GDM1 (cell line): ENCODE measurements at places on chromosomes 11 and 22.

- DNase-seq: no peak
Measured at GRCh38 chr11:2462986-2463765, 18.4 kb downstream of the KCNQ1 start.

GRCh38 chr22:27130906-27131305 is 473.5 kb downstream of the MIAT start:
- DNase-seq: no peak

- no peak for DNase-seq
Measured at GRCh38 chr11:104490182-104490581, 326.2 kb upstream of the PDGFD start.

DNA sequence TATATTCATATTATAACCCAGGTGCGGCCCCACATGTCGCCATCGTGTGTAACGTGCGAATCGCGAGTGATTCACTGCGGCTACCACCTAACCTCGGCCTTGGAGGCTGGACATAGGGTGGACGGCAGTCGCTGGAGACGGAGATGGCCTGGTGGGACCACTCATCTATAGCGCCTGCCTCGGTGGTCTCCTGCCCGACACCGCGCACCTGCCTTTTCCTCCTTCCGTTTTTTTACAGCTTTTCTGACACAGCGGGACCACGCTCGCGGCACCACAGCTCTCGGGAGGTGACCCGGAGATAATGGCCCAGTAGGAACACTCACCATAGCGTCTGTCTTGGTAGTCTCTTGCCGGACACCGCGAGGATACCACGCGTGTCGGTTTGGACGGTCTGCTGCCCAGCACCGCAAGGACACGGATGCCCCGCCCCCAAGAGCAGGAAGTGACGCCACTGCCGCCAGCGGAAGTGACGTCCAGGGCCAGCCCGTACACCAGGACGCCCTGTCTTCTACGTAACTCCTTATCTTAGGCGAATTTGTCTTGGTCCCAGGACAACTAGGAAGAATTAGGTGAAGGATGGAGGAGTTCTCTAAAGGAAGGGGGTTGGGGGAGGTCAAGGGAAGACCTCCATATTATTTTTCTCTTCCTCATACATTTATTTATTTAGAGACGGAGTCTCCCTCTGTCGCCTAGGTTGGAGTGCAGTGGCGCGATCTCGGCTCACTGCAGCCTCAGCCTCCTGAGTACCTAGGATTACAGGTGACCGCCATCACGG is 6.4 kb downstream of the SNU13 start:
- DNase-seq: peak; percentile 66

- peak; percentile 53 for DNase-seq
Measured at GRCh38 chr11:120303004-120303637, 22.0 kb upstream of the TLCD5 start.

- no peak for DNase-seq
Measured at GRCh38 chr11:1307998-1308742, 1.3 kb downstream of the TOLLIP start.

DNA sequence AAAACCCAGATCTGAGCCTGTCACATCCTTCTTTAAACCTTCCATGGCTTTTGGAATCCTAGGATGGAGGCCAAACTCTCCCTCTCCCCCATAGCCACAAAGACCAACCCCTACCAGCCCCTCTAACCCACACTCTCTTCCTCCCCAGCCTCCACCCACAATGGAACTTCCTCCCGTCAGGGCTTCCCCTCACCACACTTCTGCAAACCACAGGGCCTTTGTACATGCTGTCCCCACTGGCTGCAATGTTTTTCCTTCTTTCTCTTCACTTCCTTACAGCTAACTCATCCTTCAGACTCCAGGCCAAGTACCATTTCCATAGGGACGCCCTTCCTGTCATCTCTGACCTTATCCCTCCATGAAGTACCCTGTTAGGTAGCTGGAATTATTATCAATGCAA is 393.5 kb downstream of the MN1 start:
- peak; percentile 7 for DNase-seq

- DNase-seq: no peak
Measured at GRCh38 chr11:133354069-133354468, 178.2 kb downstream of the OPCML start.

GRCh38 chr11:33773404-33773986 is 825 bp downstream of the FBXO3 start:
- DNase-seq: no peak

GRCh38 chr11:92423115-92424034 is 198.8 kb downstream of the FAT3 start:
- DNase-seq: no peak

DNA sequence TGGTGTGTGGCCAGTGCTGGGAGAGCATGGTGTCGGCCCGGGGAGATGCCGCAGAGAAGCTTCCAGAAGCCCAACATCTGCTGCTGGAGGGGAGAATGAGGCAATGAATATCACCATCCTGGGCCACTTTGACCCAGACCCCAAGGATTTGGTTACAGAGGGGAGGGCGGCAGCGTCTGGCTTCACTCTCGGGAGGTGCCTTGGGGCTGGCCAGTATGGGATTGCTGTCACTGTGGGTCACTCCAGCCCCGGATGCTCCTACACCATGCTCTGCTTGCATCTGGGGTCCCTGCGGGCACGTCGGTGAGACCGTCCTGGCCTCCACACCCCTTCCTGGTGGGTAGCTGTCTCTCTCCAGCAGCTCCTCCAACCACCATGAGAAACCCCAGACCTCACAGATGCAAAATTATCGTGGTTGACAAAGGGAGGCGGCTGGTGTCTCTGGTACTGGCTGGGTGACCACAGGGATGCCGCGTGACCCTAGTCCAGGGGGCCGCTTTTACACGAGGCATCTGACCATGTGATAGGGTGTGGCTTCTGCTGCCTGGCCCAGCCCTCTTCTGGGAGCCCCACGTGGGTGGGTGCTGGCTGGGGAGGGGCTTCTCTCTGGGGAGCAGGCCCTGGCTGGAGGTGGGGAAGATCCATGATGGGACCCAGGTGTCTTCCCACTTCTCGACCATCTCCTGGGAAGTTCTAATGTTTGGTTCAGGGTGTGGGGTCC is 5.7 kb downstream of the KCNQ1 start:
- no peak for DNase-seq

DNA sequence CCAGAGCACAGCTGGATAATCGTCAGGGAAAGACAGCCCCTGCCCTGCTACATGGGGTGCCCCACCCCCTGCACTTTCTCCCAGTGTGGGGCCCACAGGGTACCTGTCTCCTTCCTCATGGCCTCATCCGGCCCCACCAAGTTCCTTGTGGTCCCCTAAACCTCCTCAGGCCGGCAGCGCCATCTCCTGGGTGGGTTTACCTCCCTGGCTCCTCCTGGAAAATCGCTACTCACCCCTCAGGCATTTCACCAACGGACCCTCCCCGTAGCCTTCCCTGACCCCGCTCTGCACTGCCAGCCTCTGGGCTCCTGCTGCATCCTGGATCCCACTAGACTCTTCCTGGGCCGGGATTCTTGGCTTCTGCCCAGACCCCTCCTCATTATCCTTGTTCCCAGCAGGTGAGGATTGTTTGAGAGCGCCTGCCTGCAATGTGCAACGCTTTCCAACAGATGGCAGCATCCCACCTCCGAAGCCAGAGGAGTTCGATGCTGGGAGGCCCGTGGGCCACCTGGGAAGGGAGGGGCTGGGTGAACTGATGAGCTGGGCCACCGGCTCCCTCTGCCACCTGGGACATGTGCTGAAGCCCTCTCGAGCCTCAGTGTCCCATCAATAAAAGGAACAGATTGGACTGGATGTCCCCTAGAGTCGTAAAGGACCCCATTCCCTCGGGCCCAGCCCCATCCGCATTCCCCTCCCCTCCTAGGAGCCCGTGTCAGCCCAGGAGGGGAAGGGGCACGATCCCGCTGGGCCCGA is 44.2 kb upstream of the TTLL12 start:
- peak; percentile 33 for DNase-seq

- no peak for DNase-seq
Measured at GRCh38 chr11:117428186-117428855, 100.7 kb downstream of the CEP164 start.

DNA sequence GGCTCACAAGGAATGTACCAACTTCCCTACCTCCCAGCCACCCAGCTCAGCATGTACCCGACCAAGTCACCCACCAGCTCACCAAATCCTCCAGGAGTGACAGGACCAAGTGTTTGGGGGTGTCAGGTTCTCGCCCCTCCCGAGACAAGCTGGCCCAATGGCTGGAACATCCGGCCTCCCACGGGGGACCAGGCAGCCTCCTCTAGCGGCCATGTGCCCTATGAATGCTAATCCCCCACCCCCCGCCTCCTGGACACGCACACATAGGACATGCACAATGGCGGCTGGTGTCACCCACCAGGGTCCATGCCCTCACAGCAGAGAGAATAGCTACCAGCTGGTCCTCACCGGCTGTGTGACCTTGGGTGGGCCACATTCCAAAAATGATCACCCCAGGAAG is 151.0 kb downstream of the MN1 start:
- no peak for DNase-seq

- DNase-seq: no peak
Measured at GRCh38 chr11:27524155-27524554, 17.6 kb upstream of the LIN7C start.

- no peak for DNase-seq
Measured at GRCh38 chr11:11552529-11553087, 69.2 kb downstream of the GALNT18 start.

DNA sequence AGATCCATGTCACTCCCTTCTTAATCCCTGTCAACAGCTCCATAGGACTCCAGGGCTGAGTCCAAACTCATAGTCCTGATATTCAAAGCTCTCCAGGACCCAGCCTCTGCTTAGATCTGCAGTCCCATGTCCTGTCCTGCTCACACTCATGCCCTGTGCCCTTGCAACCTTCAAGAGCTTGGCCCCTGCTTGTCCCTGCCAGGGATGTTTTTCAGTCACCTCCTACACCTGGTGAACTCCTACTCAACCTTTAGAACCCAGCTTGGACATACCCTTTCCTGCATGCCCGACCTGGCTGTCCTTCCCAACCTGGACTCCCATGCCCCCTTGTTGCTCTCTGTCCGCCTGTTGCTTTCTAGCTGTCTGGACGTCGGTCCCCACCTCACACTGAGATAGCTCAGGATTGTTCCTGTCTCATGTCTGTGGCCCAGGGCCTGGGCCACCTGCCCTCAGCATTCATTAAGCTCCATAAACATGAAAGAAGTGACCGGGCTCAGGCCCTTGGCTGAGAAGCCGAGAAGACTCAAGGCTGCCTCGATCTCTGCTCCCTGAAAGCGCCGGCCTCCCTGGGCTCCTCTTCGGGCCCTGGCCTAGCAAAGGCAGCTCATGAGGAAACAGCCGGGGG is 48.8 kb upstream of the RTL6 start:
- DNase-seq: no peak

DNA sequence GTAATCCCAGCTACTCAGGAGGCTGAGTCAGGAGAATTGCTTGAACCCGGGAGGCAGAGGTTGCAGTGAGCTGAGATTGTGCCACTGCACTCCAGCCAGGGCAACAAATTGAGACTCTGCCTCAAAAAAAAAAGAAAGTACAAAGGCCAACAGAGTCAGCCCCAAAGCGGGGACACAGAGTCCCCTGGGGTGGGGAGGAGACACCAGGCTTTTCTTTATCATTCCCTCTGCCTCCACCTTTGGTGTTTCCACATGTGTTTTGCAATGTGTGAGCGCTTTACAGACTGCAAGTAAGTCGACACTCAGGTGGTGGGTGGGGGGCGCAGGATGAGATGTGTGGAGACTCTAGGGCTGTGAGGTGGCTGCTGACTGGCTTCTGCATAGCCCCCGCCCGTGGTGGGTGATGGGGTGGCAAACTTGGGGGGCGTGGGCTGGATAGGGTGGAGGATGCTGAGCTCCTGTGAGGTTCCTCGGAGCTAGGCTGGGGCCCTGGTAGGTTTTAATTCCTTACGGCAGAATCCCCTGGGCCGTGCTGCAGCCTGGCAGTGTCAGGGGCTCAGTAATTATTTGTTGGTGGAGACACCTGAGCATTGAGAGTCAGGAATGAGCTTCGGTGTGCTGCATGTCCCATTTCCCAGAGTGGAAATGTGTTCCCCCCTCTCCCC is 177.2 kb downstream of the CTTN start:
- no peak for DNase-seq

GRCh38 chr11:1235306-1235900 is 12.5 kb downstream of the MUC5B start:
- no peak for DNase-seq

DNA sequence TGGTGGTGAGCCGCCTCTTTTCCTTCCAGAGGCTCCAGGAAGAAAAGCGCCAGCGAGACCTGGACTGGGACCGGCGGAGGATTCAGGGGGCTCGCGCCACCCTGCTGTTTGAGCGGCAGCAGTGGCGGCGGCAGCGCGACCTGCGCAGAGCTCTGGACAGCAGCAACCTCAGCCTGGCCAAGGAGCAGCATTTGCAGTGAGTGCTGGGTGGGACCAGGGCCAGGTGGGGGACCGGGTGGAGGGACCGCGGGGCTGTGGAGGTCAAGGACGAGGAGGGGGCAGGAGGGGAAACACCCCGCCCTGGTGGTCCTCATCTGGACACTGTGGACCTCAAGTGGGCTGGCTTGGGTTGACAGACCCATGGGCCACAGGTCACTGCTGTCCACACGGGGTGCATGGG is 17.4 kb downstream of the RIBC2 start:
- no peak for DNase-seq

- no peak for DNase-seq
Measured at GRCh38 chr11:133106417-133106816, 425.9 kb downstream of the OPCML start.

GRCh38 chr11:6646918-6647679 is 8.5 kb downstream of the DCHS1 start:
- DNase-seq: peak; percentile 68

- DNase-seq: peak; percentile 83
Measured at GRCh38 chr22:31637891-31638618, 24.0 kb downstream of the PISD start.

DNA sequence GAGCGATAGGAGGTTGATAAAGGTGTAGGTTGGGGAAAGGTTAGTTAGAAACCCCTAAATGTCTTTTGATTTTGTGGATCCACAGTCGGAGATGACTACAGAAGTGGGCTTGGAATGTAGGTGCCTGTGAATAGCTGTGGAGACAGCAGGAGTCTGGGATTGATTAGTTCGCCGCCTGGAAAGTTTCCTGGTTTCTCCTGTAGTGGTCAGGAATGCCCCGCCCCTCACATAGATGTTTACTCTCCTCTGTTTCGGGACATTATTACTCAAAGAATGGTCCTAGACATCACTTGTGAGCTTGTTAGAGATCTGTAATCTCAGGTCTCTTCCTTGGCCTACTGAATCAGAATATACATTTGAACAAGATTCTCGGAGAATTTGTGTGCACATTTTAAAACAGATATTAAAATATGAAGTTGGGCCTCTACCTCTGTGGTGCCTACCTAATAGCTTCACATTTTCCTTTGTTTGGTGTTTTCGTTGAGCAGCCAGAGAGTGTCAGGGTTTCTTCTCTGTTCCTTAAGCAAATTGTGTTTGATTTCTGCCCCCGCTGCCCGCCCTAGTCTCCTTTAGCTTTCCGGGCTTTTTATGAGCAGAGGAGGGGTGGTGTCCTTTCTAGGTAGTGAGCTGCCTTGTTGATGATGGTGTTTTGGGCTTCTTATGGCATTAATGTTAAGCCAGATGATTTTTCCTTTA is 89.4 kb downstream of the PPP6R3 start:
- DNase-seq: no peak
